ENCODE measurements at places on chromosomes 11 and 22. TPM values are rescaled to one million over a fixed set of nuclear protein-coding genes. Genes with fewer than 3 reads are reported as not detected.

Gene WT1
- 2.0 TPM for polyA plus RNA-seq

Gene TTC36
- polyA plus RNA-seq, result 0.61 TPM

Gene SEPTIN5
- 243 TPM for polyA plus RNA-seq

Gene MYBPC3
- polyA plus RNA-seq, result 1,009 TPM

Gene SMC1B
- not detected for polyA plus RNA-seq

Gene KRTAP5-8
- polyA plus RNA-seq, result not detected

Gene PHOX2A
- polyA plus RNA-seq, result 0.18 TPM

Gene CHRM1
- polyA plus RNA-seq, result 0.07 TPM

Gene PHETA2
- polyA plus RNA-seq, result 6.4 TPM

Gene CCDC81
- 0.29 TPM for polyA plus RNA-seq

Gene NXPE4
- not detected for polyA plus RNA-seq

Gene CYP2D6
- polyA plus RNA-seq, result 0.29 TPM

Gene DERL3
- polyA plus RNA-seq, result 5.0 TPM

Gene GLYAT
- 0.57 TPM for polyA plus RNA-seq

Gene GRIK4
- polyA plus RNA-seq, result 0.32 TPM

Gene SOX6
- polyA plus RNA-seq, result 3.3 TPM

Gene OR51I1
- polyA plus RNA-seq, result not detected

Gene RIMBP3B
- polyA plus RNA-seq, result not detected

Gene UPB1
- polyA plus RNA-seq, result 2.7 TPM

Gene APOA1
- polyA plus RNA-seq, result 43.0 TPM

Gene OR51B5
- polyA plus RNA-seq, result 0.14 TPM

Gene HTR3A
- 0.09 TPM for polyA plus RNA-seq

Gene MUC5AC
- not detected for polyA plus RNA-seq

Gene OR8D4
- polyA plus RNA-seq, result not detected

Gene CSNK2A3
- 0.43 TPM for polyA plus RNA-seq

Gene TENM4
- polyA plus RNA-seq, result 0.41 TPM

Gene LINC01488
- polyA plus RNA-seq, result 0.16 TPM

Gene CARD10
- 8.3 TPM for polyA plus RNA-seq

Gene ACCSL
- not detected for polyA plus RNA-seq
